ENCODE measurements at places on chromosomes 16 and 17.
A peak's percentile ranks its signal among the peaks of the same experiment; 100 is the strongest.

- no peak for DNase-seq
Measured at GRCh38 chr17:33804401-33804800, 450.7 kb upstream of the CCL2 start.

DNA sequence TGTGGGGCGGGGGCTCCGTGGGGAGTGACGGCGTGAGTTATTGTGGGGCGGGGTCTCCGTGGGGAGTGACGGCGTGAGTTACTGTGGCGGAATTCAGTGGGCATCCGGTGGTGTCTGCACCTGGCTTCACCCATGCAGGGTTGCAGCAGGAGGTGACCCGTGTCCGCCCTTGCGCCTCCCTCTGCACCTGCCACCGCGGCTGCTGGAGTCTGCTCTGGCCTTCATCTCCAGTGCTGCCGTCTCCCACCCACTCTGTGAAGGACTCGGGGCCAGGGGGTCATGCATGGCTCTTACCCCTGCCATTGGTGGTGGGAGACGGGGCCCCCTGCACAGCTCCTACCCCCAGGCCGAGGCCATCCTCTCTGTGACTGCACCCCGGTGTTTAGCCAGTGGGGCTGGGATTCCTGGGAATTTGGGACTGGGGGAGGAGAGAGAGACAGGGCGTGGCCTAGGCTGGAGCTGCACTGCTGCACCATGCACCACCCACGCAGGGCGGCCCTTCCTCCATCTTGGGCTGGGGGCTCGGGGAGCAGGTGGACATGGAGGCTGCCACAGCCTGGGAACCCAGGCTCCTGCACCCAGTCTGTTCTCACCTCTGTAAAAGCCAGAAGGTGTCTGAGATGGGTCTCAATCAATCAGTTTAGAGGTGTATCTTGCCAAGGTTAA, 1.3 kb upstream of the PABPN1L start:
- no peak for DNase-seq

GRCh38 chr16:67246756-67247191, 507 bp downstream of the FHOD1 start:
- no peak for DNase-seq

- DNase-seq, result no peak
Measured at GRCh38 chr17:19312406-19312805, 50.1 kb downstream of the B9D1 start.

- DNase-seq, result no peak
Measured at GRCh38 chr16:12558641-12559040, 245.0 kb downstream of the CPPED1 start.

DNA sequence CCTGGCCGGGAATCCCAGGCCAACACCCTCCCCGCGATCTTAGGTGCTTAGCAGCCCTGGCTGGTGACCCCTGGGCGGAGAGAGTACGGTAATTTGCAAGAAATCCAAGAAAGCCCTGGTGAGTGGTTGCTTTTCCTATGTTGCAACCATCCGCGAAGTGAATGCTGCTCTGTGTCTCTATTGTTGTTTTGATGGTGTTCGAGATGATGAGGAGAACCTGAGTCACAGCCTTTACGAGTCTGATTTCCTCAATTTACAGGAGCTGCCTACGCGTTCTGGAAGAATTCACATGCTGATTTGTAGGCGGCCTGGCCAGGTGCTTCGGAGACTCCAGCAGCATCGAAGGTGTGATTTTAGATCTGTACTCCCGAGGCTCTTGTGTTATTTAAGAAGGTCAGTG, 63.3 kb downstream of the TMEM235 start:
- peak; percentile 46 for DNase-seq

- DNase-seq, result peak; percentile 8
Measured at GRCh38 chr16:56450275-56450985, 702 bp downstream of the NUDT21 start.

- DNase-seq, result peak; percentile 82
Measured at GRCh38 chr17:2172077-2172851, 117.4 kb downstream of the HIC1 start.

GRCh38 chr17:30956764-30957374, 14.0 kb upstream of the RNF135 start:
- DNase-seq, result no peak

DNA sequence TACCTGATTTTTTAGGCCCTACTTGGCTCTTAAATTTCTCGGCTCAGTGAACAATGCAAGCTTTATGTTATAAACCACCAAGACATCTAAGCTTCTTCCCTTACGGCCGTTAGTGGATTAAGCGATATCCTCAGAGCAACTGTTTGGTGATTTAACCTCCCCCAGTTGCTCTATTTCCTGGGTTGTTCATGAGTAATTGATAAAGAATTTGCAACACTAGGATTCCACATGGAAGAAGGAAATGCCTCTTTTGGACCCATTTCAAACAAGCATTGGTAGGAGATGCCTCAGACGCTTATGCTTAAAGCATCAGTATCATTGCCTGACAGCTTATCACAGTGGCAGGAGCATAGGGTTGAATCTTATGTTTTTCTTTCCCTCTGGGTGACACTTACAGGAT, 65.3 kb downstream of the RBFOX1 start:
- no peak for DNase-seq
